Spinal cord (tissue), 10 donors: ENCODE measurements at places on chromosomes 1 and 21.

DNA sequence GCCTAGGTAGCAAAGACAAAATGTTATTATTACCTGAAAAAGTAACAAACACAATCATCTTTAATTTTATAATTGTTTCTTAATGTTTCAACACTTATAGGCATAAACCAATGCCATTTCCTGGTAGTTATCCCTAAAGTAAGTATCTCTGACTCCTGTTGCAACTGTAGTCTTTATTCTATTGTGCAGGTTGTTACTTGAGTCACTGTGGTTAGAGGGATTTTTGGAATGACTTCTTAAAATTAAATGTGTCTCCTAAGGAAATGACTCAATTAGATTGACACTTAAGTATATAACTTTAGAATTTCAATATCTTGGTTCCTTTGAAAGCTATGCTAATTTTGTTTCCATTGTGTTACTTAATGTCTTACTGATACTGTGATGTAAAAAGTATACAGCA lies 143.9 kb downstream of the PHTF1 start:
- no peak for DNase-seq

GRCh38 chr1:70486676-70487458 lies 75.8 kb downstream of the CTH start:
- peak; percentile 45 for DNase-seq

DNA sequence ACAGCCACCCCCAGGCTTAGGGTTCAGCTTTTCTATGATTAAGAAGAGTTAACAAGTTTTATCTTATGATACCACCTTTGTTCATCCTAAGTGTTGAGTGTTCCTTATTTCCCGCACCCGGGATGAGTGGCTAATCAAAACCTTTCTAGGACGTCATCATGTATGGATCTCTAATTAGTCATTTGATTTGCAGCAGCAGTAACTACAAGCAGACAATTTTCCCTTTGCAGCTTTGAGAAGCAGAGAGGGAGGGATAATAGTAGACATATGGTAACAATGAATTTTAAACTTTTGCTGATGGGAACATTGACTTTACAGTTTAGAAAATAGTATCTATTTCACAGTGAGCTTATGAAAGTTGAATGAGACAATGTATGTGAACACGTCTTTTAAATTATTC lies 30.8 kb upstream of the SLC35F3 start:
- no peak for DNase-seq

GRCh38 chr1:25672763-25673409 lies 56.3 kb downstream of the MAN1C1 start:
- no peak for DNase-seq

- no peak for DNase-seq
Measured at GRCh38 chr1:239337799-239338430, 48.5 kb upstream of the CHRM3 start.

DNA sequence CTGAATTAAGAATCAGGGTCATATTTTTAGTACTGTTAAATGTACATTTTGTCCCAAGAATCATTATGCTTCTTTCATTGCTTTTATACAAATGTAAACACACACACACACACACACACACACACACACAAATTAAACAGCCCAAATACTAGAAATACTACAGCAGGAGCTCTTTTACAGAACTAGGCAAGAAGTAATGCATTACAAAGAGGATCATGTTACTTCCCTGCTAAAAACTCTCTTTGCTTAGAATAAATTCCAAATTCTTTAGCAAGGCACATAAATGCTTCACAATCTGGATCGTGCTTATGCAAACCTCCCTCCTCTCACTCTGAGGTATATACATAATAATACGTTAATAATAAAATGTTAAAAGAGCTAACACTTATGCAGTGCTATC lies 720.4 kb upstream of the ADGRL4 start:
- no peak for DNase-seq

GRCh38 chr1:227234998-227235405 lies 83.3 kb downstream of the CDC42BPA start:
- no peak for DNase-seq

DNA sequence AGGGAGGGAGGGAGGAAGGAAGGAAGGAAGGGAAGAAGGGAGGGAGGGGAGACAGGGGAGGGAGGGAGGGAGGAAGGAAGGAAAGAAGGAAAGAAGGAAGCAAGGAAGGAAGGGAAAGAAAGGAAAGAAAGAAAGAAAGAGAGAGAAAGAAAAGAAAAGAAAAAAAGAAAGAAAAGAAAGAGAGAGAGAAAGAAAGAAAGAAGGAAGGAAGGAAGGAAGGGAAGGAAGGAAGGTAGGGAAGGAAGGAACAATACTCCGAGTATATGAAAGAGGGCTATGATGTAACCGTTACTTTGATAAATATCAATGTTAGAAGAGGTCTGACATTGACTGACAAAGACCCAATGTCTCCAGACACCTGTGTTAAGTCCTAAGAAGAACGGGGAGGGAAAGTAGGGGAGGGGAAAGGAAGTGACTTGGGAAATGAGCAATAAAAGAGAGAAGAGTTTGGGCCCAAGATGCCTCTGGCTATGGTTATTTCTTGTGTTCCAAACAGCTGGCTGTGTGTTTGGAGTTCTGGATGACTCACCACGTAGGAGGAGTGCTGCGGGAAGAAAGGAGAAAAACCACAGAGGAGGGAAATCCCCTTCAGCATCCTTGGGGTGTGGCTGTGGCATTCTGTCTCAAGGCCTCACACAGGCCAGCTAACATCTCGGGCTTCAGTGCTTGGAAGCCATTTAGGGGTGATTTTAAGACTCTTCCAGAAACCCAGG lies 37.0 kb upstream of the RXRG start:
- no peak for DNase-seq

GRCh38 chr1:168553680-168554553 lies 10.1 kb upstream of the XCL2 start:
- DNase-seq, result no peak

DNA sequence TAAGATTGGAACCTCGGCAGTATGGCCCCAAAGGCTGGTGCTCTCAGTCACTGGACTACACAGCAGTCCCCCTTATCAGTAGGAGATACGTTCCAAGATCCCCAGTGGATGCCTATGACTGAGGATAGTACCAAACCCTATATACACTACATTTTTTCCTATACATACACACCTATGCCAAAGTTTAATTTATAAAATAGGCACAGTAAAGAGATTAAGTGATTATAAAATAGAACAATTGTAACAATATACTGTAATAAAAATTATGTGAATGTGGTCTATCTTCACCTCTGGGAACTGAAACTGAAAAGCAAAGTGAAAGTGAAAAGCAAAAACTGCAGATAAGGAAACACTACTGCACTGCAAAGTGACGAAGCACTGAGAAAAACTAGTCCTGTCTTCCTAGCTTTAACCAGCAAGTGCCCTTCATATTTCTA lies 96.8 kb downstream of the INTS7 start:
- DNase-seq, result no peak

GRCh38 chr1:43952731-43953346 lies 6.1 kb downstream of the IPO13 start:
- DNase-seq, result peak; percentile 98

DNA sequence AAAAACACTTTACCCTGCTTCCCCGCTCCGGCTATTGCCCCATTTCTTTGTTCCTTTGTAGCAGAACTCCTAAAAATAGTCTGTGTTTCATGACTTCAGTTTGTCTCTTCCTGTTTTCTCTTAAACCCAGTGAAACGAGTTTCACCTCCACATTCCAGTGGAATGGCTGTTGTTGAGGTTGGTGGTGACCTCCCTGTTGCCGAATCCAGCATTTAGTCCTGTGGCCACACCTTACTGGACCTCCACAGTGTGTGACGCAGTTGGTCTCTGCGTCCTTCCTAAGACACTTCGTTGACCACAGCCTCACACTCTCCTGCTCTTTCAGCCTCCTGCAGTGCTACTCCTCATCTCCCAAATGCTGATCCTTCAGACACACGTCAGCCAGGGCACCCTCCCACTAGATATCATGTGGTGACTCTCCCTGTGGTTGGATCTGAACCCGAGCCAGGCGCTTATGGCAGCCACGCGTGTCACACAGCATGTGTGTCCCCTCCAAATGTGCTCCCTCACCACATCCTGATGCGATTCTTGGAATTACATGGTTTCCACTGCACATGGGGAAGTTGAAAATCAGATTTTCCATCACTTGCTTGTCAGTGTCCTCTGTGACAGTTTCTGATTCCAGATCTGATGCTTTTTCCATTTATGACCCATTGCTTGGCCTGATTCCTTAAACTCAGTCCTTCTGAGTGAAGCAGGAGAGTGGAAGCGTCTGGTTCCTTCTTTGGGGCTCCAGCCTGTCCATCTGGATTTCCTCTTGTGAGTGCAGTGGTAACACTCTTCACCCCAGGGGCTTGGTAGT lies 99.1 kb upstream of the ARTN start:
- no peak for DNase-seq

- no peak for DNase-seq
Measured at GRCh38 chr1:52907068-52907811, 14.3 kb downstream of the ECHDC2 start.

DNA sequence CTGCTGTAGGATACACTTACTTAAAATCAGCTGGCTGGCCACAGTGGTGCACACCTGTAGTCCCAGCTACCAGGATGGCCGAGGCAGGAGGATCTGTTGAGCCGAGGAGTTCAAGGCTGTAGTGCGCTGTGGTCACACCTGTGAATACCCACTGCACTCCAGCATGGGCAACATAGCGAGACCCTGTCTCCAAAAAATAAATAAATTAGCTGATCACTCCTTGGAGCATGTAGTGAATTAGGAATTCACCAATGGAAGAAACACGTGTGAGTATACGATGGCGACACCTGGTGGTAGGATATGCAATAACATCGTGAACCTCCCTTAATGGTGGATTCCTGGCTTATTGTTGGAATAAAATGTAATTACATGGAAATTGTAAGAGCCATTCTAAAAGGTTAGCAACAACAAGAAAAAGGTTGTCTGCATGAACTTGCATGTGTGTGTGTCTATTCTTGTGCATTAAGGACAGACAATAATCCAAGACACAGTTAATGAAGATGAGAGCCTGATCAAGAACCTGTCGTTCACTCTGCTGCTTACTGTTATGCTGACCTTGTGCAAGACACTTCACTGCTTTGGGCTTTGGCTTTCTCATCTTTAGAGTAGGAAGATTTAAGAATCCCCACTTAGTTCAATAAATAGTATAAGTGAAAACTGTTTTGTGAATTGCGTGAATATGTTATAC lies 38.6 kb upstream of the COX20 start:
- peak; percentile 88 for DNase-seq

DNA sequence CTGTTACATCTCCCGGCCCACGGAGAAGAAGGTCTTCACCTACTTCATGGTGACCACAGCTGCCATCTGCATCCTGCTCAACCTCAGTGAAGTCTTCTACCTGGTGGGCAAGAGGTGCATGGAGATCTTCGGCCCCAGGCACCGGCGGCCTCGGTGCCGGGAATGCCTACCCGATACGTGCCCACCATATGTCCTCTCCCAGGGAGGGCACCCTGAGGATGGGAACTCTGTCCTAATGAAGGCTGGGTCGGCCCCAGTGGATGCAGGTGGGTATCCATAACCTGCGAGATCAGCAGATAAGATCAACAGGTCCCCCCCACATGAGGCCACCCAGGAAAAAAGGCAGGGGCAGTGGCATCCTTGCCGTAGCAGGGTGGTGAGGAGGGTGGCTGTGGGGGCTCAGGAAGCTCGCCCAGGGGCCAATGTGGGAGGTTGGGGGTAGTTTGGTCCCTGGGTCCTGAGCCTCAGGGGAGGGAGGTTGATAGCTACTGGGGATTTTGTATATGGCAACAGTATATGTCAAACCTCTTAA lies 2.3 kb downstream of the GJB4 start:
- no peak for DNase-seq

- DNase-seq, result no peak
Measured at GRCh38 chr1:89337903-89338302, 26.0 kb upstream of the GBP6 start.

GRCh38 chr1:62301726-62302390 lies 17.4 kb downstream of the KANK4 start:
- no peak for DNase-seq

- peak; percentile 96 for DNase-seq
Measured at GRCh38 chr1:68120136-68120791, 69.8 kb upstream of the DIRAS3 start.

GRCh38 chr1:53254011-53254640 lies 15.8 kb upstream of the MAGOH start:
- no peak for DNase-seq

GRCh38 chr21:28538987-28539622 lies 453.6 kb downstream of the LTN1 start:
- DNase-seq, result no peak

GRCh38 chr1:192547501-192547900 lies 28.1 kb upstream of the RGS1 start:
- no peak for DNase-seq

DNA sequence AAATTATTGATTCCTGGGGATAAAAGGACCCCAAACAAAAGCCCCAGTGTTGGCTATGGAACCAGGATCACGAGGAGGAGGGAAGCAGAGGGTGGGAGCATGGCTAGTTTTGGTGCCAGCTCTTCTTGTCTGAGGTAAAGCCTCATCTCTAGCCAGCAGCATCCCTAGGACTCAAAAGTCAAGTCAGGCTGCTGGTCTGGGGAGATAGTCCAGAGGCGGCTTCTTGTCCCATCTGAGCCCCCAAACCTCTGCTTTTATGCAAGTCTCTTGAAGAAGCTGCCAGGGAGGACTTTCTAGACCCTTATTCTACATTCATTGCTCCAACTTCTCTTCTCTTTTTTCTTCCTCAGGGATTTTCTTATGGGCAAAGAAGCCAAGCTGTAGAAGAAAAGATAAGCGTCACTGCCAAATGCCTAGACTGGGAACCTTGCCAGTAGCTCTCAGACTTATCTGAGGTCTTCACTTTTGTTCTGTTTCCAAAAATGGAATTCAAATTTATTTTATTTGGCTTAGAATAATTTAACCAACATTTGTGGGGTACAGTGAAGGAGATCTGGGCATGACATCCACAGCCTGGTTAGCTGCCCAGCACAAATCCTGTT lies 6.9 kb upstream of the ANKRD35 start:
- no peak for DNase-seq

GRCh38 chr1:160588468-160588867 lies 9.2 kb upstream of the CD84 start:
- DNase-seq, result no peak
